NT2/D1 (cell line): ENCODE measurements at places on chromosomes 16 and 17.

GRCh38 chr16:89033796-89034572 lies 57.0 kb upstream of the CBFA2T3 start:
- DNase-seq, result no peak

DNA sequence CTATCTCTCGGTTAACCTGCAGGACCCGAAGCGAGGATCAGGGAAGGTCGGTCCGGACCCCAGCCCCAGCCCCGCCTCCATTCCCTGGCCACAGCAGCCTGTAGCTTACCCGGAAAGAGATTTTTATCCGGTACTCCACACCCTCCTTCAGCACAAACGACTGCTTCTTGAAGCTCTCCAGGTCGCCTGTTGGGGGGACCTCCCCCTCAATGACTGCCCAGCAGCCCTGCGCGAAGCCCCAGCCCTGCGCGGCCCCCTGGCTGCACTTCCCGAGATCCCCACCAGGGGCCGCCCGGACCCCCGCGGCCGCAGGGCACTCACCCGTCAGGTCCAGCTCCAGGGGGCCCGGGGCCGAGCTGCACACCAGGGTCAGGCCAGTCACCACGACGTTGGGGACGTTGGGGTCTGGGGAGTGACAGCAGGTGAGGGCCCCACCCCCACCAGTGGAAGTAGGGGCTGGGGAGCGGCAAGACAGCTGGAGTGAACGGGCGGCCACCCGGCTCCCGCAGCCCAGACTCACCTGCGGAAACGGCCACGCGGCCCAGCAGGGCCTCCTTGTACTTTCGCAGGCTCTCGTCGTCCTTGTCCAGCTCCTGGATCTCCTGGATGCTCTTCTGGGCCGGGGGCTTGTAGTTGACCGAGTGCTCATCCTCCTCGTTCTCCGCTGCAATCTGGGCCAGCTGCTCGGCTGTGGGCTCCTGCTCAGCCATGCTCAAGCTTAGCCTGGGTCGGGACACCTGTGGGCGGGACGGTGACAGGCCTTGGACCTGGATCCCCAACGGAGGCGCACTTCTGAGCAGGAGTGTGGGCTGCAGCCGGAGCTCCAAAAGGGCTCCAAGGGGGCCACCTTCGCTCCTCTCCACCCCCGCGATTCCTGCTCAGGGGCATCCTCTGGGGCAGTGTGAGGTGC lies 1.7 kb downstream of the ARHGDIA start:
- no peak for DNase-seq

- DNase-seq, result no peak
Measured at GRCh38 chr17:62562656-62563055, 64.8 kb upstream of the MRC2 start.

DNA sequence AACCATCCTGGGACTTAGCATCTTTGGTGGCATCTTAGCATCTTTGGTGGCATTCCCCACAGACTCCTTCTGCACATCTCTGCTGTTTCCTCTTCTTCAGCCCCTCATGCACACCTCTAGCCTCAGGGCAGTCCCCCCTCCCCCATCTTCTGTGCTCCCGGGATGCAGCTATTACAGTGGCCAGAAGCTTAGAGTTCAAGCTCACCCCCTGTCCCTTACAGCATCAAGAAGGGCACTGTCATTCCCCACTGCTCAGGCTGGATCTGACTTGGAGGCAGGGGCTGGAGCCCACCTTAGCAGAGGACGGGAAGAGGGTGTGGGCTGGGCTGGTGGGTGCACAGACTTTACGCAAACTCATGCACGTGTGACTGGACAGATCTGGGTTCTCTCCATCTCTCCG lies 650 bp downstream of the EPN3 start:
- no peak for DNase-seq

- DNase-seq, result peak; percentile 16
Measured at GRCh38 chr16:88287219-88287618, 95.5 kb upstream of the ZNF469 start.

DNA sequence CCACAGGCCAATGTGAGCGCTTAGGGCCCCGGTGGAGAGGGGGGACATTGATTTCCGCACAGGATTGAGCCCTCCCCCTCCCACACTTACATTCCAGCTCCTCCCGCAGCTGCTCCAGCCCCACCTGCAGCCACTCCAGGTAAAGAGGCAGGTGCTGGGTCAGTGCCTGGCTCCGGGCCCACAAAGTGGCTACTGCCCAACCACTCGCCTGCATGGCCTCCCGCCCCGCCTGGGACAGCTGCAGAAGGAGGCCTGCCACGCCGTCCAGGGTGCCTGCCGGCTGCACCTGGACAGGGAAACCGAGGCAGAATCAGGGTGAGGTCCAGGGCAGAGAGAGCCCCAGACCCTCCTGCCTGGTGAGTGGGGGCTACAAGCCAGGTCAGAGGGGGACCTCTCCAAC lies 46.3 kb downstream of the RMI2 start:
- no peak for DNase-seq

DNA sequence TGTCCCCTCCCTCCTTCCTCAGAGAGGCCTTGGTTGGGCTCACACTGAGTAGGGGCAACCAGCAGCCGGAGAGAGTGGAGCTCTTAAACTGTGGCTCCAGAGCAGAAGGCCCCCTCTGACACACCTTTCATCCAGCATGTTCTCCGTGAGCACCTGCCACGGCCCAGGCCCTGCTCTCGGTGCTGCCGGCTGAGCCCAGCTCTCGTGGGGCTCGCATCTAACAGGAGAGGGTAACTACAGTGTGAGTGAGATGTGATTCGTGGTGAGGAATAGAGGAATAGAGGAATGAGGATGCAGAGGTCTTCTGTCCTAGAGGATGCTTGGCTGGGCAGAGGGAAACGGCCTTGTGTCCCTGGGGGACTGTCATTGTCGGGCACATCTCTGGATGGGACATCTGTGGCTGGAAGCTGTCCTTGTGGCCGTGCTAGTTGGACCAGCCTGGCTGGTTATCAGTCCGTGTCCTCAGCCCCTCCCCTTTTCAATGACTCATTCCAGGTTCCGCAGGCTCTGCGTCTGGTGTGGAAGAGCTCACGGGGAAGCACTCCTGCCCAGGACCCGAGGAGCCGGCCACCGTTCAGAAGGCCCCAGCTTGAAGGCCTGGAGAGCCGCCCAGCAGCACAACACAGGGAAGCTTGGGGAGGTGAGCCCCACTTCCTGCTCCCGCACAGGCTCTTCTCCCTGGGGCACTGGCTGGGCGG lies 11.9 kb upstream of the DNASE1 start:
- no peak for DNase-seq

DNA sequence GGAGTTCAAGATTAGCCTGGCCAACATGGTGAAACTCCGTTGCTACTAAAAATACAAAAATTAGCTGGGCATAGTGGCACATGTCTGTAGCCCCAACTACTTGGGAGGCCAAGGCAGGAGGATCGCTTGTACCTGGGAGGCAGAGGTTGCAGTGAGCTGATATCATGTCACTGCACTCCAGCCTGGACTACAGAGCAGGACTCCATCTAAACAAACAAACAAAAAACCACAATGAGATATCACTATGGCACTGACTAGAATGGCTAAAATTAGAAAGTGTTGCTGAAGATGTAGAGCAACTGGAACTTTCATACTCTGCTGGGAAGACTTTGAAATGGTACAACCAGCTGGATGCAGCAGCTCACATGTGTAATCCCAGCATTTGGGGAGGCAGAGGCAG lies 6.5 kb upstream of the TNK1 start:
- DNase-seq, result no peak

- DNase-seq, result no peak
Measured at GRCh38 chr16:79188739-79189122, 411.8 kb downstream of the MAF start.

- DNase-seq, result no peak
Measured at GRCh38 chr17:69250641-69251040, 22.0 kb upstream of the ABCA10 start.

GRCh38 chr17:30361766-30362279 lies 16.9 kb upstream of the CPD start:
- no peak for DNase-seq

DNA sequence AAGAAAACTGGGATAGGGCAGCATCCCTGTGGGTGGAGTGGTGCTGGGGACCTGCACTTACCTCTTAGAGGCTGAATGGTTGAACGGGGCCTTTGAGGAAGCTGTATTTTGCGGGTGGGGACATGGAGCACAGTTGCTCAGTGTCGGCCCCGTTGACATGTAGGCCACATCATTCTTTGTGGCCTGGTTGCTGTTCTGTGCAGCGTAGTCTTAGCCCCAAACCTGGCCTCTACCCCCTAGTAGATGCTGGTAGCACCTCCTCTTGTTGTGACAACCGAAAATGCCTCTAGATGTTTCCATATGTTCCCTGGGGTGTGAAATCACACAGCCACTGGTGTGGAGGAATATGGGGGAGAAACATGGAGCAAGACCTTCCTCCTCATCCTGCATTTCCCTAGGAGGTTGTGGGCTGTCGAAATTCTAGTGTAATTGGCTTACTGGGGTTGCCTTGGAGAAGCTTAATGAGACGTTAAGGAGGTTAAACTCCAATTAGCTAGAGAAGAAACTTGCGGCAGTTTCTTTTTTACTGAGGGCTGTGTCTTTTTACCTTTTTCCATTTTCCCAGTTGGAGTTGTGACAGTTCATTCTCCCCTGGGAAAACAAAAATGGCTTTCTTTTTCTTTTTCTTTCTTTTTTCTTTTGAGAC lies 9.4 kb downstream of the ABCC1 start:
- no peak for DNase-seq

GRCh38 chr16:17171250-17172143 lies 299.3 kb downstream of the XYLT1 start:
- no peak for DNase-seq

- DNase-seq, result no peak
Measured at GRCh38 chr17:47279062-47279801, 25.6 kb downstream of the ITGB3 start.

GRCh38 chr17:82050152-82050760 lies 1.4 kb downstream of the RFNG start:
- DNase-seq, result no peak

DNA sequence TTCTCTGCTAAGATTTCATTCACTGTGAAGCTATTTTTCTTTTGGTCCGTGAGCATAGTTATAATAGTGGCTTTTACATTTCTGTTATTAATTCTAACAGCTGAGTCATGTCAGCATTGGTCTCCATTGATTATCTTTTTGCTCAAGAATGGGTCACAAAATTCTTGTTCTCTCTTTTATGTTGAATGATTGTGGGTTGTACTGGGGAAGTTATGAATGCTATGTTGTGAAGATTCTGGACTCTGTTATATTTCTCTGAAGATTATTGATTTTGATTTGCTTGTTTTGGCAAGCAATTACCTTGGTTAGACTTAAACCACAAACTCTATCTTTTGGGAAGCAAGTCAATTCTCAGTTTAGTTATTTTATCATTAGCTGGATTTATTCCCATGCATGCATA lies 98.8 kb downstream of the IRX5 start:
- no peak for DNase-seq

- no peak for DNase-seq
Measured at GRCh38 chr16:515175-515938, 12.2 kb upstream of the CAPN15 start.

DNA sequence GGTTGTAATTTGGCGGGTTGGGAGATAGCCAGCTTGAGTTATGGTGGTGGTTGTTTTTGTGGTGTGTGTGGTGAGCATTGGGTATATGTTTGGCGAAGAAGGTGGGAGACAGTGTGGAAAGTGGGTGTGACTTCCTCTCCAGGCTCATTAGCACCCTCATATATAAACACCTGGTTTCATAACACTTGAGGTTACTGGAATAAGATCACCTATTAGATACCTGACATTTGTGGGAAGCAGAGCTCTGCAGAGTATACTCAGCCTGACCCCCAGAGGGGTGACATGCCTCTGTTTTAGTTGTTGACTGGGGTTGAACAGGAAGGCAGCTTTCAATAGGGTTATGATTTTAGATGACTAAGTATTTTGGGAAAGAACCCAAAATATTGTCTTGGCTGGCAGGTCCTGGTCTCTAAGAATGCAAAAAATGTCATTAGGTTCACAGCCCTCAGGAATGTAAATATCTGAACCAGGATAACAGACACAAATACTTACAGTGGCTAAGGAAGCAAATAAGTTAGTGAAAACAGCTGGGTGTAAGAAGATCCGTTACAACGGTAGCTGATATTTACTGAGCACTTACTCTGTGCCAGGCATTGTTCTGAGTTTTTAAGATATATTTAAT lies 18.3 kb upstream of the EFCAB13 start:
- DNase-seq, result no peak

DNA sequence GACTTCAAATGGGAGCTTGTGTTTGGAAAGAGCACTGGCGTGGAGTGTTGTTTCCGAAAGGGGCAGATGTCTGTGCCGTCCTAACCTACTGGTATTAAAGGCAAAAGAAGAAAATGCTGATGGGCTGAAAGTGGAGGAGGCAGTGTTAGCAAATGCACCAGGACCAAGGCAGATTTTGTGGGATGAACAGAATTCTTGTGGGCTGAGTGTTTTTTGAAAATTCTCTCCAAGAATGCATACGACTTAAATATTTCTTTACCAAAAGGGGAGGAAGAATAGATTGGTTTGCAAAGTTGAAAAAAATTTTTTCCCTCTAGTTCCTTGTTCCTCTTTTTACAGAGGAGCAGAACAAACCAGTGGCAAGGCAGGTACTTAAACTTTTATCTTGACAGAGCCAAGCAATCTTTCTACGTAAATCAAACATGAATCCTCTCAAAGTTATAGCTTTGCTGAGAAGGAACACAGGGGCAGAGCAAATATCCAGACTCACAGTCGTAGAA lies 16.8 kb downstream of the MARCHF10 start:
- DNase-seq, result no peak

GRCh38 chr17:53949473-53950090 lies 126.9 kb downstream of the KIF2B start:
- DNase-seq, result no peak

DNA sequence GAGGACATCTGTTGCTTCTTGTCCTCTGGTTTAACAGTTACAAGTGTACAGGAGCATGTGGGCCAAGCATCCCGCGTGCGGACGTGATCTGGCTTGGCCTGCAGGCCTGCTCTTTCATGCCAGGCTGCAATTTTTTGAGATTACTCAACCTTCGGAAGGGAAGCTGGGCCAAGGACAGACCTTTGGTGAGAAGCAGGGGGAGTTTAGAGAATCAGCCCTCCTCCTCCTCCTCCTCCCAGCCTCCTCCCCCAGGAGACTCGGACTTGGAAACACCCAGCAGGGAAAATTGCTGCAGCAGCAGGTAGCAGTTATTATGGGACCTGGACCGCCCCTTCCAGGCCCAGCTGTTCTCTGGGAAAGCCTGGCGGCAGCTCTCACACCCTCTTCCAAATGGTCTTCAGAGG lies 5.1 kb upstream of the KLHL36 start:
- DNase-seq, result no peak

DNA sequence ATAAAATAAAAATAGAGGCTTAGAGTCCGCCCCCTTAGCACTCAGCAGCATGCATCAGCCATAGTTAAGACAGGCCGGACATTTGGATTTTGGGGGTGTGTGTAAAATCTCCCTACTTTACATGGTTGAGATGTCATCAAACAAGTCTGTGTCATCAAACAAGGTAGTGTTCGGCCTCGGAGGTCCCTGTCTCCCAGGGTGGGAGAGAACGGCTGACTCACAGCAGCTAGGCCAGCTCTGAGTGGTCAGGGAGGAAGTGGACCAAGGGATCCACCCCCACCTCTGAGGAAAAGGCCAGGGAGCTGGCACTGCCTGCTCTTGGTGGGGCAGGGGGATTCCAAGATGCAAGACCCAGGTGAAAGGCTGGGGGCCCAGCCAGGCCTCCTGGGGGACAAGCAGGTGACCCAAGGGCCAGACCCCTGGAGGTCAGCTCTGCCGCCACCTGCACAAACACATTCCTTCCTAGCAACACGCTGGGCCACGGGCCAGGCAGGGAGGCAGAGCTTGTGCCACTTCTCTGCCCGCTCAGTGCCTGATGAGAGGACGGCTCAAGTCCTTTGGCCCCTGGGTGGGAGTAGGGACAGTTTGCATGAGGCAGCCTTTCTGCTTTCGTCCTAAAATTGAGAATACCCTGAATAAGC lies 28.5 kb downstream of the KIFC3 start:
- no peak for DNase-seq

- no peak for DNase-seq
Measured at GRCh38 chr17:45974916-45975630, 24.0 kb upstream of the STH start.
